ENCODE measurements at places on chromosomes 2 and 18.

DNA sequence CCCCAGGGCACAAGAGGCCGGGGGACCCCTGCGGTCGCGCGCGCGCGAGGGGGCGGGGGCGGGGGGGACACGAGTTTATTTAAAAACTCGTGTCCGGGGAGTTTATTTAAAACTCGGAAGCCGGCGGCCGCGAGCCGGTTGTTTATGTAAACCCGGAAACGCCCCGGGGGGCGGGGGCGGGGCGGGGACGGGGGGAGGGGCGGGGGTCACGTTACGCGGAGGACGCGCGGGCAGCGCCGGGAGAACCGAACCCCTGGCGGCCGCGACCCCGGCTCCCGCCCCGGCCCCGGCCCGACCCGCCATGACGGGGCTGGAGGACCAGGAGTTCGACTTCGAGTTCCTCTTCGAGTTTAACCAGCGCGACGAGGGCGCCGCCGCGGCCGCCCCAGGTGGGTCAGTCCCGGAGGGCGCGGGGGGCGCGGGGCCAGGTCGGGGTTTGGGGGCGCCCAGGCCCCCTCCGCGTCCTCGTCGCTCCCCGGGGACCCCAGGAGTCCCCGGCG lies 4.4 kb downstream of the NFATC1 start:
- DNase-seq = peak; percentile 35

DNA sequence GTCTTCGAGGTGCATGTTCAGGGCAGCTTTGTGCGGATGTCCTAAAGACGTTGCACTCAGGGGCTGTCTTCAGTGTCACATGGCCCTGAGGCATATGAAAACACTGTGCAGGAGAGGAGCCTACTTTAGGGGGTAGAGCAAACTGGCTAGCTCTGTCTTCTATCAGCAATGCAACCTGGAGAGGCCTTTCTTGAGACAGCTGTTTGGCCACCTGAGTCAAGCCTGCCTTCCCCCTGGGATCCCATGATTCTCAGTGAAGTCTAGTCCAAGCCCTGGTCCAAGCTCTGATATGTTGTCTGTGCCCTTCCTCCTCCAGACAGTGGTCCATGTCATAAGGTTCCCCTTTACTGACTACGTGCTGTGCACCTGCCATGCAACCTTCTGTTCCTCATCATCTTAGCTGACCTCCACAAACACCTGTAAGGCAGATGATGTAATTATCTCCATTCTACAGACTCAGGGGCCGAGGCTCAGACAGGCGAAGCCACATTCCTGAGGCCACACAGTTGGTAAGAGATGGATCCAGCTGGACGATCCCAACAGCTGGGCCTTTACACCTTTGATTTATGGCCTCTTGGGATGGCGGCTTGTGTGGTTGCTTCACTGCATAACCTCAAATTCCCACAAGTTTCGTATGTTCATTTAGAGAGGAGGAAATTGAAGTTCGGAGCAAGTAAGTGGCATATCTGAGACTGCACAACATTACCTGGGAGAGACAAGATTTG lies 109.9 kb downstream of the COPS8 start:
- DNase-seq = no peak

DNA sequence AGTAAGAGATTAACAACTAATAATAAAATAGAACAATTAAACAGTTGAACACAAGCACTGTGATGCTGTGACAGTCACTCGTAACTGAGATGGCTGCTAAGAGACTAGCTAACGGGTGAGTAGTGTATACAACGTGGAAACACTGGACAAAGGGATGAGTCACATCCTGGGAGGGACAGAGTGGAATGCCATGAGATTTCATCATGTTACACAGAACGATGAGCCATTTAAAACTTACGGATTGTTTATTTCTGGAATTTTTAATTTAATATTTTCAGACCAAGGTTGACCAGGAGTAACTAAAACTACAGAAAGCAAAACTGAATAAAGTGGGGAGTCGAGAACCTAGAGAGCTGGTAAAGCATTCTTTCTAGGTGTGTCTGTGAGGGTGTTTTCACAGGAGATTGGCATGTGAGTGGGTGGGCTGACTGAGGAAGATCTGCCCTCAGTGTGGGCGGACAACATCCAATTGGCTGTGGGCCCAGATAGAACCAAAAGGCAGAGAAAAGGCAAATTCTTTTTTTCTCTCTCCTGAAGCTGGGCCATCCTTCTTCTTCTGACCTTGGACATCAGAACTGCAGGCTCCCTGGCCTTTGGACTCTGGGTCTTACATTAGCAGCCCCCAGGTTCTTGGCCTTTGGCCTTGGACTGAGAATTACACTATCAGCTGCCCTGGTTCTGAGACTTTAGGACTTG lies 14.6 kb downstream of the TMSB10 start:
- DNase-seq = peak; percentile 55

GRCh38 chr2:160390544-160391455 lies 102.8 kb downstream of the RBMS1 start:
- DNase-seq = no peak

DNA sequence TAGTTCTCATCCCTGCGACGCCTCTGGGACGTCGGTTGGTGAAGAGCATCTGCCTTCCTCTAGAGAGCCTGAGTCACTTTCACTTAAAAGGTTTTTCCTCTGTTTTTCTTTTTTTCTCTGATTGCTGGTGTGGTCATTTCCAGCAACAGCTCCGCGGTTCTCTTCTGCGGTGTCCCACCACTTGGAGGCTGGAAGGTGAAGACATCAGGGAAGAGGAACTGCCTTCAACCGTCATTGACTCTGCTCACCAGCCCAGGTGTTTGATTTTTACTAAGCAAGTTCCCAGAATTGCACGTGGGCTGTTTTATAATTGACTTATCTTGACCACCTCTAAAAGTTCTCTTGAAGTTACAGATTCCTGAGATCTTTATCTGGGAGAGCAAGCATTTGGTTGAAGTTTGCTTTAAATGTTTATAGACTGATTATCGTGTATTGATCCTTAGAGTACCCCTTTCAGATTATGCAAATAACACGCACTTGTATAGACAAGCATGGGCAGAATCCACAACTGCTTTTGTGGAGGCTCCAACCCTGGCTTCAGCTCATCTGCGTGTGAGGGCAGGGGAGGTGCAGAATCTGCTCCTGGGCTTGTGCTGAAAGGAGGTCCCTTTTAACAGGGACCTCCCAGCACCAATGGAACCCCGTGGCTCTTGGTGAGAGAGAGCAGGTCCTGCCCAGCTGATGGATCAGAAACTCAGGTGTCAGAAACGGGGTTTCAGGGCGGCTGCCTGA lies 3.5 kb downstream of the CTDP1 start:
- DNase-seq = no peak

Measured in T-cell (primary cell).